ENCODE measurements at places on chromosomes 4 and X. TPM values are rescaled to one million over a fixed set of nuclear protein-coding genes. Genes with fewer than 3 reads are reported as not detected.

DNA sequence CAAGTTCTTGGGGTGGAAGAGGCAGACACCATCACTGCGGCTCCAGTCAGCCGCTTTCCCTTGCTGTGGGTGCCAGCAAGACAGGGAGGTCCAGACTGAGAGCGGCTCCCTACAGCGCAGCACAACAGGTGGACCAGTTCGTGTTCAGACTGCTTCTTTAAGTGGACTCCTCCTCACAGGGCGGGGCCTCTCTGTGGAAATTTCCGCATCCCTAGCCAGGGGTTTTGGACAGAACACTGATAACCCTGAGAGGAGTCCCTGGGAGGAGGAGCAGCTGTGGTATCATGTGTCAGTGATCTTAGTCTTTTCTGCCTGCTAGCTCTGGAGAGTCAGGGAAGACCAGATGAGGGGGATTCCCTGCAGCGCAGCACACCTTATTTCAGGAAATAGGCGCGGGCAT is 48.5 kb downstream of the MAGEC2 start:
- DNase-seq = no peak

Gene GRIPAP1
- total RNA-seq = 16.5 TPM

Gene PCDH7
- total RNA-seq = 0.38 TPM

DNA sequence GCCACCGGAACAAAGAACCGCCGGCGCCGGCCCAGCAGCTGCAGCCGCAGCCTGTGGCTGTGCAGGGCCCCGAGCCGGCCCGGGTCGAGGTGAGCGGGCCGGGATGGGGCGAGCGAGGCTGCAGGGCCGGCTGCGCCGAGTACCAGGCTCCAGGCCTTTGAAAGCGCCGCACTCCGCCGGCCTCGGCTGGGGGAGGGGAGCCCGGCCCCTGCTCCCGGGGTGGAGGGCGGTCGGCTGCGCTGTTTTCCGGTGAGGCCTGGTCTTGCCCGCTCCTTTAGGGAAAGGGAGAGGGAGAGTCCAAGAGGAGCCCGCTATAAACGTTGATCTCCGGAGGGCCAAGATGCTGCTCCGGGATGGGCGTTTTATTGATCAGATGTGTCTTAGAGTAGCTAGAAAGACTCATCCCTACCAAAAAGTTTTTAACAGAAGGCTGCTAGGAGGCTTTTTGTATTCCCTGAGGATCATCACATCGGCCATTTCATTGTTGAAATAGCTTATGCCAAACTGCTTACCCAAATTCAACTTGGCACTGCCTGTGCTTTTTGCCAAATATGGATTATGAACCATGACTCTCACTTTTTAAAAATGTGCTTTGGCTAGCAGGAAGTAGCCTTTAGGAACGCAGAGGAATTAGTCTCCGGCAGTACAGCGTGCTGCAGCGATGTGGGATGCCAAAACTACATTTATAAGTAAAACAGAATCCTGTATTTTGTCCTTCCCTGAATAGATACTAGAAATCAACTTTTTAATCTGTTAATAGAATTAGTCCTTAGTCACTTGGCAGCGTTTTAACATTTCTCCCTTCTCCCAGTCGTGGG is 760 bp downstream of the TMEM165 start:
- peak; percentile 73 for DNase-seq

- no peak for DNase-seq
These were observed 33.6 kb downstream of the ELOVL6 start for GRCh38 chr4:110164856-110165255.

GRCh38 chrX:20433388-20433775 is 166.7 kb upstream of the RPS6KA3 start:
- no peak for DNase-seq

- peak; percentile 56 for DNase-seq
These were observed 3.2 kb downstream of the SPP1 start for GRCh38 chr4:87978681-87979080.

DNA sequence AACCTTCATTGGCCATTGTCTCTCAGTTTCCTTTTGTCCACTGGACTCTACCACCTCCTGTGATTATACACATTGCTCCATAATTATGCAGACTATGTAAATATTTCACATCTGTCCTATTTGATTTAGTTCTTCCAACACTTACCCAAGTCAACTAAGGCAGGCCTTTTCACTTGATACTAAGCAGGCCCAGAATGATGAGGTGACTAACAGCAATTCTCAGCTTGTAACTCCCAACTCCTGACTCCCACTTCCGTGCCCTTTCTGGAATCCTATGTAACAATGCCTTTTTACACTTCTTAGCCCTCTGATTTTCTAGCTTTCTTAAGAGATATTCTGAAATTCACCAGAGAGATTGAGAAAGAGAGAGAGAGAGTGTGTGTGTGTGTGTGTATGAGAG is 6.6 kb downstream of the PAK3 start:
- no peak for DNase-seq

DNA sequence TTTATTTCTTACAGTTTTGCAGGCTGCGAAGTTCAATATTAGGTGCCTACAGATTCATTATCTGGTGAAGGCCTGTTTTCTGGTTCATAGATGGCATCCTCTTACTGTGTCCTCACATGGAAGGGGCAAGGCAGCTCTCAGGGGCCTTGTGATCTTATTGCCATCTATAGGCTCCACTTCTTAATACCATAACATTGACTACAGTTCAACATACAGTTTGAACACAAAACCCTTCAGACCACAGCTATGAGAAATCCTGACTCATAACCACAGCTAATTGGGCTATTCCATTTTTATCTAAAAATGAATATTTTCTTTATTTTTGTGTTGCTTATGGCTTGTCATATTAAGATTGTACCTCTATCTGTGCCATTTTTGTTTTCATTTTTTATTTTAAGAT is 72.3 kb downstream of the STAG2 start:
- DNase-seq = peak; percentile 58

- peak; percentile 40 for DNase-seq
These were observed 56.9 kb downstream of the USO1 start for GRCh38 chr4:75781305-75781704.

Gene IKBKG
- 25.9 TPM for total RNA-seq

- DNase-seq = no peak
These were observed 129.7 kb downstream of the CPE start for GRCh38 chr4:165508372-165509120.

Gene ZNF157
- total RNA-seq = not detected

Gene BCORL1
- 1.7 TPM for total RNA-seq

DNA sequence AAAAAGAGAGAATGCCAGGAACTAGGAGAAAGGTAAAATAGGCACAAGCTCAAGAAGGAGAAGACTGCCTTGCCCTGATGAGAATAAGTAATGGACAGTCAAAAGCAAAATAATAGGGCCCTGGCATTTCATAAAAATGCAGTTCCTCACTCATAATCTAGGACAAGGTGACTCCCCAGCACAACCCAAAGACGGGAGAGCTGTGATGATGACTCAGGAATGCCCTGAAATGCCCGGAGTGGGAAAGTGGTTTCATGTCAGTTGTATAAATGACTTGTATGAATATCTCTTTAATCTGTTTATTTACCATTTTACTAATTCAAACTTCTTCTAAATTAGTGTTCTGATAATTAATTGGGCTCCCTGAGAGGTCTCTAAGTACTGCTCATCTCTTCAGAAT is 28.8 kb upstream of the SETD7 start:
- DNase-seq = peak; percentile 70

DNA sequence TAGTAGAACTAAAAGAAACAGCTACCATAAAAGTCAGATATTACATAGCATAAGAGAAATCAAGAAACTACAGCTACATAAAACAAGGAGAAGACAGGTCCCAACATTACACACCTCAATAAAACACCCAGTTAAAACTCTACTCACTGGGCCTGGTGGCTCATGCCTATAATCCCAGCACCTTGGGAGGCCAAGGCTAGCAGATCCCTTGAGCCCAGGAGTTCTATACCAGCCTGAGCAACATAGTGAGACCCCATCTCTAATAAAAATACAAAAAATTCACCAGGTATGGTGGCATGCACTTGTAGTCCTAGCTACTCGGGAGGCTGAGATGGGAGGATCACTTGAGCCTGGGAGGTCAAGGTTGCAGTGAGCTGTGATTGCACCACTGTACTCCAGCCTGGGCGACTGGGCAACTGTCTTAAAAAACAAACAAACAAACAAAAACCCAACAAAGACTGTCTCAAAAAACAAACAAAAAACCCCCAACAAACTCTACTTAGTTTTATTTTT is 15.2 kb upstream of the TXLNG start:
- no peak for DNase-seq

DNA sequence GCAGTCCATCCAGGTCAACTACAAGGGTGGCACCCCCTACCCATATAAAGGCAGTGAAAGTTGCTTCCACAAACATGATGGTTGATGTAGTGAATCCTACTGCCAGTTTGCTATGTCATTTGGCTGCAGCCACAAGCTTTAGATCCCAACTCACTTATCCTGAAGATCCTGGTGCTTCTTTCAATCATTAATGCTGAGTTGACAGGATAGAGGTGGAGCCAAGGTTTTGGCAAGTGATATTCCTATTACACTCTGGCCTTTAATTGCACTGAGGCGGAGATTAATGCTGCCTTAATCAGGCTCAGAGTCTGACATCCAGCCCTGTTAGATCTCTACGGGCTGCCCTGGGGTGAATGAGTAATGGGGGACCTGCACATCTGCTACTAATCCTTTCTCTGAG is 542.4 kb upstream of the ARX start:
- DNase-seq = no peak

Gene CYLC1
- not detected for total RNA-seq

Gene IQCM
- total RNA-seq = not detected

- DNase-seq = peak; percentile 56
These were observed 1.1 kb upstream of the RRH start for GRCh38 chr4:109826719-109827118.

Gene PPP4R3C
- total RNA-seq = not detected

DNA sequence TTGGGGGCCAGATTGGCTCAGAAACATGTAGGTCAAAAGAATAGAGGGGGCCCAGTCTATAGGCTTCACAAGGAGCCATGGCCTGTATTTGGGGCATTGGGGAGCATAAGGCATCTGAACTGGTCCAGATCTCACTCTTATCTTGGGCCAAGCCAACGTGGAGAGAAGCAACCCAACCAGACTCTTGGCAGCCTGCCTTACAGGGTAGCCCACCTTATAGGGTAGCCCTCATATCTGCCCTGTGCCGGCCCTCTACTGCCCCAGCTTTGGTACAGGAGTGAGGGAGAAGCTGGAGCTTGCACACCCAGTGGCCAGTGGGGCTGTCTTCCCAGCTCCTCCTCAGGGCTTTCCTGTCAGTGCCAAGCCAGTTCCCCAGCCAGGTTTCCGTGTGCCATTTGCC is 142.2 kb downstream of the AMMECR1 start:
- no peak for DNase-seq

Gene LIAS
- 15.7 TPM for total RNA-seq

Gene TKTL1
- not detected for total RNA-seq

- peak; percentile 18 for DNase-seq
These were observed 41.1 kb downstream of the RFC1 start for GRCh38 chr4:39324897-39325613.

DNA sequence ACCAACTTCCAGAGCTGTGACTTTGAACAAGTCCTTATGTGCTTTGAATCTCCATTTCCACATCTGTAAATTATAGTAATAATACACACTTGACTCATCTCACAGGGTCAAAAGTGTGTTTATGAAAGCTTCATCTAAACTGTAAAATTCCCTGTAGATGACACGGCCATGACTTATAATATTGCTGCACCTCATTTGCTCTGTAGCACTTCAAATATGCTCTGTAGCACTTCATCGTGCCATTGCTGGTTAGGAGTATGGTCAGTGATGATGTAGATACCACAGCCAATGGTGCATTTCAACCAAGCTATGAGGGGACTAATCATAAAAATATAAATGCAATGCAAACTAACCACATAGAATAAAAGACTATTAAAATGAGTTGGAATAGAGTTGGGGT is 318.6 kb downstream of the ANK2 start:
- peak; percentile 92 for DNase-seq

Gene OGT
- total RNA-seq = 119 TPM

Gene MTCP1
- 6.3 TPM for total RNA-seq

- DNase-seq = peak; percentile 10
These were observed 28.9 kb downstream of the ZNF827 start for GRCh38 chr4:145909773-145910172.

GRCh38 chr4:105805501-105806120 is 89.7 kb upstream of the NPNT start:
- no peak for DNase-seq

Gene CENPE
- 7.7 TPM for total RNA-seq

- no peak for DNase-seq
These were observed 41.8 kb upstream of the CLDN24 start for GRCh38 chr4:183364025-183364424.

- DNase-seq = peak; percentile 6
These were observed 294.6 kb downstream of the TRIML1 start for GRCh38 chr4:188433741-188434315.

DNA sequence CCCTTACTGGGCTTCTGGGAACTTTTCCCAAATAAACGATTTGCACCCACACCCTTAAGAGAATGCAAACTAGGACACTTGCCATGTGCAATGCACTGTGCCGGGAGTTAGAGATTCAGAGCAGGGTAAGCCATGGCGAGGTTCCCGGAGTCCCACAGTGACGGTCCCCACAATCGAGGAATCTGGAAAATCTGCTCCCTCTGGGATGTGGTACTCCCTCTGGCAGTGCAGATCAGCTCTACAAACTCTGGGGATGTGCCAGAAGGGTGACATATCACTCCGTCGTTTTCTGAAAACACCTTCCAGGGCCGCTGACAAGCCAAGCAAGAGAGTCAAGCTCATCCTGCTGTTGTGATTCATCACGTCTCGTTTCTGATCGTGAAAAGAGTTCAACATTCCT is 537.5 kb downstream of the BCOR start:
- no peak for DNase-seq

Gene CT55
- not detected for total RNA-seq

GRCh38 chrX:40440866-40441265 is 139.9 kb upstream of the ATP6AP2 start:
- no peak for DNase-seq

Gene ATXN3L
- not detected for total RNA-seq

Gene PSAPL1
- not detected for total RNA-seq

Gene CYSLTR1
- not detected for total RNA-seq

- no peak for DNase-seq
These were observed 599 bp upstream of the IL2RG start for GRCh38 chrX:71111921-71112431.

Gene DGKK
- not detected for total RNA-seq
